ENCODE measurements at places on chromosomes 11 and 22. TPM values are rescaled to one million over a fixed set of nuclear protein-coding genes. Genes with fewer than 3 reads are reported as not detected.

The DEPDC5 gene
- total RNA-seq, result 14.0 TPM

The TRIM49 gene
- total RNA-seq, result not detected

The MAJIN gene
- not detected for total RNA-seq

The CRYBA4 gene
- not detected for total RNA-seq

The PARVG gene
- total RNA-seq, result under 0.01 TPM

The GDPD5 gene
- total RNA-seq, result 43.8 TPM

The DGCR6 gene
- 2.3 TPM for total RNA-seq

The C1QTNF4 gene
- total RNA-seq, result 0.10 TPM

The GNAZ gene
- 1.3 TPM for total RNA-seq

The CCDC15 gene
- total RNA-seq, result 1.6 TPM

The OR2AG1 gene
- not detected for total RNA-seq
